ENCODE measurements at places on chromosomes 7 and 10.

GRCh38 chr7:157719008-157719682, 382.3 kb downstream of the DNAJB6 start:
- DNase-seq: no peak

- DNase-seq: no peak
Measured at GRCh38 chr10:69211524-69211923, 8.6 kb upstream of the HKDC1 start.

DNA sequence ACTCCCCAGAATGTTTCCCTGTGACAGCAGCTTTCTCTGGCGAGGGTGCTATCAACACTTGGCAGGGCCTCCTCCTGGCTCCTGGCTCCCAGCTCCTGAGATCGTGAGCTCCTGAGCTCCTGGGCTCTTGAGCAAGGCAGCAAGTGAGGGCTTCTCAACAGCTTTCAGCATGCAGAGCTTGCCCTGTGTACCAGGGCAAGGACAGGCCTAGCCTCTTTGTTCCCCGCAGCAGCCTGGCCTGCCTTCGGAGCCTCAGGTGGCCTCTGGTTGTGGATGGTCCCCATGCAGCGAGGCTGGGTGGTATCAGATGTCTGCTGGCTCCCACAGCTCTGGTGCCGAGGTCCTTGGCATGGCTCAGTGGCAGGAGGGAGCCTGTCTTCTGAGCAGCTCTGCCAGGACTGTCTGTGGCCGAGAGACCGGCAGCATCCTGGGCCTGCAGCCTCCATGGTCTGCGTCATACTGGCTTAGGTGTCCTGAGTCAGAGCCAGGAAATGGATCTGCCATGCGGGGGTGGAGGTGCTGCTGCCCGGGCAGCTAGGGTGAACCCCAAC, 44.2 kb downstream of the ZMIZ1 start:
- DNase-seq: no peak

DNA sequence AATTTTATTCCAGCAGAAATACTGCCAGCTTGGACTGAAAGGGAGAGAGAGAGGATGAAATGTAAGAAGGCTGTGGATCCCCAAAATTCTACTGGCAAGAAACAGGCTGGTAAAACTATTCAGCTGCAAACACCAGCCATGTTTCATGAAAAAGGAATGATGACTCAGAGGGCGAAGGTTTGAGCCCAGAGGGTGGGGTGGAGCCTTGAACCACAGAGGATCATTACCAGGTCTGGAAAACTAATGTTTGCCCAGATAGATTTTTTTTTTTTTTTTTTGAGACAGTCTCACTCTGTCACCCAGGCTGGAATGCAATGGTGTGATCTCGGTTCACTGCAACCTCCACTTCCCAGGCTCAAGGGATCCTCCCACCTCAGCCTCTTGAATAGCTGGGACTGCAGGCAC, 41.7 kb upstream of the NRF1 start:
- no peak for DNase-seq

GRCh38 chr10:77139252-77140160, 498.1 kb downstream of the KCNMA1 start:
- DNase-seq: no peak

GRCh38 chr7:132577206-132578049, 1.2 kb upstream of the PLXNA4 start:
- no peak for DNase-seq

- DNase-seq: no peak
Measured at GRCh38 chr10:32199714-32200394, 143.6 kb upstream of the KIF5B start.

DNA sequence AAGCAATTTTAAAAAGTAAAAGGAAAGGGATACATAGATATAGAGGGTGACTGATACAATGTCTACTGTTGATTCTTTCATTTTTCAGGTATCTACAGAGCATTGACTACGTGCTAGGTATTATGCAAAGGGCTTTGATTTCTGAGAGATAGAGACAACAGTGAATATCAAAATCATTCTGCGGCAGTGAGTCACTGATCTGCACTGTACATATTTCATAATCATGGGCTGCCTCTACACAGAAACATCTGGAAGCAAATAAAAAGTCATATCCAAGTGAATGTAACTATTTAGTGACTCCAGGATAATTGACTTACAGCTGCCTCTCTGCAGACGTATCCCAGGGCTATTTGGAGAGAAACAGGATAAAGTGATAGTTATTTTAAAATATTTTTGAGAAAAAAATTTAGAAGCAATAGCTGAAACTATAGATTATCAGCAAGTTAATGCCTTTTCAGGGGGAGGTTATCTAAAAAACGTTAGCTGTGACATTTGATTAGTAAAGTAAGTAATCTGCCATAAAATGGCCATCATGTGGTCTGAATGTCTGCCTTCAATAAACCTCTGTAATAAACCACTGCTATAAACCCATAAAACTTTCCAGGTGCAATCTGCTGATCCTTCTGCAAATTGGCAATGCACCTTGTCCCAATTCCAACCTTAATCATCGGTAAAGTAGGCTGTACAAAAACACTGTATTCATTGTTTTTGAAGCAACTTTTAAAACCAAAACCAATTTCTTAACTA, 43.7 kb downstream of the CPXM2 start:
- no peak for DNase-seq

- DNase-seq: no peak
Measured at GRCh38 chr7:155570171-155570958, 24.0 kb upstream of the CNPY1 start.

- DNase-seq: no peak
Measured at GRCh38 chr7:116782177-116782711, 80.1 kb upstream of the CAPZA2 start.

- no peak for DNase-seq
Measured at GRCh38 chr10:113746217-113746957, 5.1 kb upstream of the PLEKHS1 start.

DNA sequence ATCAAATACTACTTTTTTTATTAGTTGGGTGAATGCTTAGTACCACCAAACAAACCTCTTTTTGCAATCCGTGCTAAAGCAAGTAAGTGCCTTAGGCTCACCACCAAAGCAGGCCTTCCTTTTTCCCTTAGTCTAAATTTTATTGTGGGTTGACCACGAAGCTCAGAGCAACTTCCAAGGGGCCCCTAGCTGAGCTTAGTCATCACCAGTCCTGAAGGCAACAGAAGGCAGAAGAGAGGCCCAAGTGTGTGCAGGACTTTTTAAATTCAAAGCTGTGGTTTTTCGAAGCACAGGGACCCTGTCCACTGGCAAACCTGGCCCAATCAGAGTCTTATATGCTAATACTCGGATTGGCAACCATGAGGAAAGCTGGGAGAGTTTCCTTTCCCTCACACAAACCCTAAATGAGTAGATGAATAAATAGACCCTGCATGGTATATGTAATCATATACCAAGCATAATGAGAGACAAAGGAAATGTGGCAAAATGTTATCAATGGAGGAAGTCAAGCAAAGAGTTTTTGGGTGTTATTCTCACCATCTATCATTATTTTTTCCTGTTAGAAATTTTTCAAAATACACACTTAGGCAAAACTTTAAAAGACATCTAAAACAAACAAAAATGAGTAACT, 453.2 kb upstream of the GALNT17 start:
- no peak for DNase-seq
